ENCODE measurements at places on chromosomes 7 and 10.

- DNase-seq: no peak
Measured at GRCh38 chr7:75657866-75658265, 80.9 kb downstream of the HIP1 start.

GRCh38 chr10:126225672-126226008, 162.6 kb downstream of the ADAM12 start:
- DNase-seq: no peak

DNA sequence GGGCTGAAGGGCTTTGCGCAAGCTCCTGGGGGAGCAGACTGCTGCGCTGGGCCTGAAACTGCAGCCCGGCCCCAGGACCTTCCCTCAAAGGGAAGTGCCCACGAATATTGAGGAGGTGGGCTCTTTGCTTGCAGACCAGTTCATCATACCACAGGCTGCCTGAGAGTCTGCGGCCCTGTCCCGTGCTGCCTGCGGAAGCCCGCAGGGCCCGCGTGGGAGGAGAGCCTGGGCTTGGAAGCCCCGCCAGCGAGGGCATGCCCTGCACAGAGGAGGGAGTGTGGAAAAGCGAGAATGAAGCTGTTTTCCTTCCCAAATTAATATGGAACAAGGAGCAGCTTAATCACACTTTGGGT, 83.6 kb upstream of the MKI67 start:
- DNase-seq: no peak

DNA sequence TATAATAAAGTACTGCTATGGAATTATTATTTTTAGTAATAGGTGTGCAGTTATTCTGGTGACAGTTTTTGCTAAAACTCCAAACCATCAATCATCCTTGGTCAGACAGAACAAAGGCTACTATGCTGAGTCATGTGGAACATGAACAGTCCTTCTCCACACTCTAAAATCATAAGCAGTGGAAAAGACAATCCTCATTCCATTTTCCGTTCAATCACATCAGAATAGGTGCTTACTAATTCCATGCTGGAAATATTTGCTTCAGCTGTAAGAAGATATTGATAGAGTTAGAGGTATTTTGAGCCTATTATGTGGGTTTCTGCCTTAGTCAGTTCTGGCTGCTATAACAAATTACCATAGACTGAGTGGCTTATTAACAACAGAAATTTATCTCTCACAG, 82.9 kb downstream of the FAM13C start:
- DNase-seq: no peak

- DNase-seq: no peak
Measured at GRCh38 chr10:9018195-9019173, 964.0 kb downstream of the GATA3 start.

- DNase-seq: no peak
Measured at GRCh38 chr7:84277628-84278224, 83.1 kb upstream of the SEMA3A start.

DNA sequence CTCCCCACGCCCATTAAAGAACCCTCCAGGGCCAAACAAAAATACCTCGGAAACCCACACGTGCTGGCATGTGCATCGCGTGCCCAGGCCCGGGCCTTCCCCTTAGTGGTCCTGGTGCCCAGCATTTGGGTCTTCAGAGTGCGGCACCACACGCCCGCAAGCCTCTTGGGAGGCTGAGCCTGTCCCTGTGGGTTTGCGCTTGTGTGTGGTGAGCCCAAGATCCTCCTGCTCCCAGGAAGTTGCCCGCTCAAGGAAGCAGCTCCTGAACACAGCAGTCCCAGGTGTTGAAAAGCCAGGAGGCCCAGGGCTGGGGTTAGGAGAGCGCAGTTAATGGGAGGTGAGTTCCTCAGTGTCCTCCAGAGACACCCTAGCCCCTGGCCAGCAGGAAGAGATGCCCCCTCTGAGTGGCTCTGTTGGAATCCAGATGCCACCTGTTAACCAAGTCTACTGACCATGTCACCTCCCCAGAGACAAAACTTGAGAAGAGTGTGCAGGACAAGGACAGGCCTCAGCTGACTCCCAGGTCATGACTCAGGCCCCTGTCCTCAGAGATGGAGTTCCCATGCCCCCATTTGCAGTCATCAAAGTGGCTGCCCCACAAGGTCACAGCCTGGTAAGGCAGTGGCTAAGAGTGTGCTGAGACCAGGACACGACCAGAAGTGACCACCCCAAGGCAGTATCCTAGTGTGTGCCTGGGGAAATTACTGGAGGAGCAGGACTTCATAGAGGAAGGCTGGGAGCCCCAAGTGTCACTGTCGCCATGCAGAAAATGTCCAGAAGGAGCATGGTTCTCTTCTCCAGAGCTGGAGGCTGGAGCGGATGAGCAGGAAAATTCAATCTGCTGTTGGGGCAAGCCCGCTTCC, 5.2 kb downstream of the FZD9 start:
- no peak for DNase-seq

DNA sequence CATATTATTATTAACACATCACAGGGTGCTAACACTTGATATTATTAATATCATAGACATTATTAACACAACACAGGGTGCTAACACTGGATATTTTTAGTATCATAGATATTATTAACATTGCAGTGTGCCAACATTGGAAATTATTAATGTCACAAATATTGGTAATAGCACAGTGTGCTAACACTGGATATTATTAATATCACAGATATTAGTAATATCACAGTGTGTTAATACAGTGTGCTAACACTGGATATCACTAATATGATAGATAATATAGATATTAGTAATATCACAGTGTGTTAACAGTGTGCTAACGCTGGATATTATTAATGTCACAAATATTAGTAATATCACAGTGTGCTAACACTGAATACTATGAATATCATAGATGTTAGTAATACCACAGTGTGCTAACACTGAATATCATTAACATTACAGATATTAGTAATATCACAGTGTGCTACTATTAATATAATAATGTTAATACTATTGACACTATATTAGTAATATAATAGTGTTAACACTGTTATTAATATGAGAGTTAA, 1.6 kb upstream of the TMEM225B start:
- no peak for DNase-seq

DNA sequence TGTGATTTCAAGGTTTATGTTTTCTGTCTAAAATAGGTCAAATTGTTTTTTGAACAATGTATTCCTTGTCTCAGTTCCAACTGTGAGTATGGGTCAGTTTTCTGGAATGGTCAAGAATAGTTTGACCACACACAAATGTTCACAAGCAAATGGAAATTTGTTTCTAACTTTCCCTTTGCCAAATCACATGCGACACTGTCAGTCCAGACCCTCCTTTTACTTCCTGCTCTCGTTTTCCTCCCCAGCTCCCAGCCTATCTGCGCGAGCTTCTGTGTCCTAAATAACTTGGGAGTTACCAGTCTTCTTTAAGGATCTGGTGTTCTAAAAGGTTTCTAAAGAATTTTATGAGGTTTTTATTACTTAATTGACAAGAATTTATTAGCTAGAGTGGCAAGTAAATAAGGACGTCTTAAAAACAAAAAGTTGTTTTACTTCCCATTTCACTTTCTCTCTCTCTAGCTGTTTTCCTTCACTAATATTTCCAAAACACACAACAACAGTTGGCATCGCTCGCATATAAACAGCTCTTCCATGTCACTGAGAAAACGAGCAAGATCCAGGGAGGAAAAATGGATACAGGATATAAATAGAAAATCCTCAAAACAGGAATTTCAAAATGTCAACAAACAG, 266.1 kb upstream of the KLF6 start:
- DNase-seq: no peak

DNA sequence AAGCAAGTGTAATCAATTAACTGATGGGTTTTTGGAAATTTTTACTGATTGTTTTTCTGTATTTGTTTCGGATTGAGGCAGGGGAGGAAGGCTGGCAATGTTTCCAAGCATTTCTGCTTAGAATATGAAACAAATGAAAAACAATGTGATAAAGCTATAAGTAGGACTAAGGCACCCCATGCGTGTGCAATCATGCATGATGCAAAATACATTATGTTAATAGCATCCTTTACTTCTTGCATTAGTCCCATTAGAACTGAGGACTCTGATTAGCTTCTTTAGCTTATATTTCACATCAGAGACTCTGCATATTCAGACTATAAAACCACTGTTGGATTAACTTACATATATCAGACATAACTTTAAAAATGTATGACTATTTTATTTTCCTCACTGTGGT, 48.7 kb upstream of the AGMO start:
- no peak for DNase-seq

GRCh38 chr10:91196268-91197048, 24.0 kb upstream of the PCGF5 start:
- DNase-seq: no peak

- no peak for DNase-seq
Measured at GRCh38 chr10:98264378-98265065, 3.5 kb downstream of the LOXL4 start.
